SJSA1 (cell line): ENCODE measurements at places on chromosomes 3 and 15. TPM values are rescaled to one million over a fixed set of nuclear protein-coding genes. Genes with fewer than 3 reads are reported as not detected.

DNA sequence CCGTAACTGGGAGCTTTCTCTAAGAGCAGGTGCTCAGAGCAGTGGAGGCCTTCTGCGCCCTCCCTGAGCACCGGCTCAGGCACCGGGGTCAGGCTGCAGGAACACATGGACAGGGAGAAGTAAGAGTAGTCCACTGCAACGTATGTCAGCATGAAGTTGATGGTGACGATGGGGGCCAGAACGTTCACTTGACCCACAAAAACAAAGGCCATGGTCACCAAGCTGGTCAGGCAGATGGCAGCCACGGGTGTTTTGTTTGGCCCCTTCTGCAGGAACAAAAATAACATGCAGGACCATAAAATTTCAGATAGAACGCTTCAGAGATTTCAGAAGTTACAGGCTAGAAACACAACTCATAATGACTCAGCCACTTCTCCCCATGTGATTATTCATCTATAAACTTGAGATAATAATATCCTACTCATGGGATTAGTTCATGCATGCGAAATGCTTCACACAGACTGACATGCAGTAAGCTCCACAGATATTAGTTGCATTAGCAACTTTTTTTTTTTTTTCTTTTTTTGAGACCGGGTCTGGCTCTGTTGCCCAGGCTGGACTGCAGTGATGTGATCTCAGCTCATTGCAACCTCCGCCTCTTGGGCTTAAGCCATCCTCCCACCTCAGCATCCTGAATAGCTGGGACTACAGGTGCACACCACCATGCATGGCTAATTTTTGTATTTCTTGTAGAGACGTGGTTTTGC lies 52.2 kb upstream of the HEG1 start:
- DNase-seq: no peak

Gene TRIM42
- total RNA-seq: not detected in 2 replicates

Gene HYAL1
- total RNA-seq: 0.18 TPM in 1 of 2 replicates, not detected in the other

Gene C2CD4A
- not detected in 2 replicates for total RNA-seq

Gene SMCO1
- total RNA-seq: not detected in 2 replicates

DNA sequence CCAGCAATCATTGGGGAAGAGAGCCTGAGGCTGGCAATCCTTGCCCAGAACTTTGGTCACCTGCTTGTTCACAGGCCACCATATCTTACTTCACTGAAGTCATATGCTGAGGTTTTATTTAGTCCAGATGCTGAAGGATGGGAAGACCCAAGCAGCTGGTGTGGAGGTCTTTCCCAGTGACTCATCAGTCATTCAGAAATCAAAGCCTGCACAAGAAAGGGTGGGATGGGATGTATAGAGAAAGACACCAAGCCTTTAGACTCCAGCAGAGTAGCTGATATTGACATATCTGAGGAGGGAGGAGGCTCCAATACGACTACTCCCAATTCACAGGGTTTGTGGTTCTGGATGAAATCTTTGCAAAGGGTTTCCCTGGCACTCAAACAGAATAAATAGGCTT lies 13.0 kb upstream of the PHLDB2 start:
- peak; percentile 16 for DNase-seq

- no peak for DNase-seq
These were observed 1389.8 kb upstream of the ALCAM start for GRCh38 chr3:103976931-103977339.

GRCh38 chr3:149964291-149964690 lies 6.4 kb downstream of the PFN2 start:
- no peak for DNase-seq

Gene DHFR2
- total RNA-seq: 2.9 and 4.4 TPM in 2 replicates

DNA sequence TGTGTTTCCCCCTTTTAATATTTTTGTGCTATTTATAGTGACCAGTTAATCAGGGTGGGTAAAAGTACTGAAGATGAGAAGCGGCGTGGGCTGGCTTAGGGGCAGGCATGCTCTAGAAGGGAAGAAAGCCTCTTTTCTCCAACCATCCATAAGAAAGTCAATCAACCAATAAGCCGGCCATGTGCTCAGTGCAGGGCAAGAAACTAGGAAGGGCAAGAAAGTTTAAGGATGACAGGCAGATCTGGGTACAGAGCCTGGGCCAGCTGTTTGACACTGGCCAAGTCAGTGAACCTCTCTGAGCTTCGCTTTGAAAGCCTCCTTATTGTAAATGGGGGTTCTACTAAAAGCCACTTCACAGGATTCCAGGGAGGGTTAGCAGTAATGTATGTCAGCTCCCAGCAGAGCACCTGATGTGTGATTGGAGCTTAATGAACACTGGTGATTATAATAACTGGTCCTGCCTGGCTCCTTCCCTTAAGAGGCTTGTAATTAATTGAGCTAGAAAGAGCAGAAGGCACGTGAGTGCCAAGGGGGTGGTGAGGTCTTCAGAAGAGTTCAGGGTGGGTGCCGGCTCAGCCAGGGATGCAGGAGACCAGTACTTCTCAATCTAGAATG lies 5.7 kb upstream of the CHRNA3 start:
- DNase-seq: peak; percentile 8

- DNase-seq: no peak
These were observed 76.2 kb downstream of the LARS2 start for GRCh38 chr3:45464336-45465170.

DNA sequence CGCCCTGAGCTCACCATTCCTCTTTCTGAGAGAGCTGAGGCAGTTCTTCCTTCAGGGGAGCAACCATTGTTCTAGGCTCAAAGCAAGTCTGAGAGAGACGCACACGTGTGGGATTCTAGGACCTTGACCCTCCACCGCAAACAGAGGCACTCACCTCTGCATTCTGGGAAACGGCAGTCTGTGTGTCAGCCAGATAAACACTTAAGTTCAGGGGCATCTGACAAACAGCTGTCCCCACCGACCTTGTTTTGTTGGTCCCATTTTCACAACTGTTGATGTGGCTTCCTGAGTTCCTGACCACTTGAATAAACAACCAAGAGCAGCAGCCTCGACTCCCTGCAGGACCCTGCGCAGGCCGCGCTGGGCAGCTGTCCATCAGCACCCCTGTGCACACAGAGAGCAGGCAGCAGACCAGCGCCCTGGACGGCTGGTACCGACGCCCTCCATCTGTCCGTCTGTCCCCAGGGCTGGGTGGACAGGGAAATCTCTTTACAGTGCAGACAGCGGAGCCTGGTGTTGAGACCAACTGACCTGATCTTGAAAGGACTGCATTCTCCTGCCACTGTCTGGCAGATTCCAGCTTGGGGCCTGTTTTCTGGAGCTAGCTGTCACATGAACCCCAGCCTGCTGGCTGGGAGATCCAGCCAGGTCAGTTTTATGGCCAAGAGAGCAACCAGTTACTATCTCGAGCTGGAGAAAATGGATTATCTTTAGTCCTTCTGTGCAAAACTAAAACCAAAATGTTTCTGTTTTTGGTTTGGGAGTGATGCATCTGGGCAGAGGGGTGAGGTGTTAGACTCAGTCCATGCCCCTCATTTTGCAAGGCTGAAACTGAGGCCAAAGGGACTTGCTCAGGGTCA lies 64.2 kb downstream of the FAM43A start:
- no peak for DNase-seq

Gene LRRN1
- not detected in 2 replicates for total RNA-seq

Gene FAM81A
- total RNA-seq: 1.6 and 2.8 TPM in 2 replicates

Gene CASR
- total RNA-seq: not detected in 2 replicates

Gene PTPRG
- total RNA-seq: 13.6 and 18.5 TPM in 2 replicates

- DNase-seq: no peak
These were observed 51.6 kb upstream of the SLC6A11 start for GRCh38 chr3:10764259-10765051.

Gene SNX33
- 4.8 and 6.1 TPM in 2 replicates for total RNA-seq

Gene LRRC2
- 0.61 and 2.8 TPM in 2 replicates for total RNA-seq
